ENCODE measurements at places on chromosomes 7 and 10.
A peak's percentile ranks its signal among the peaks of the same experiment; 100 is the strongest.

DNA sequence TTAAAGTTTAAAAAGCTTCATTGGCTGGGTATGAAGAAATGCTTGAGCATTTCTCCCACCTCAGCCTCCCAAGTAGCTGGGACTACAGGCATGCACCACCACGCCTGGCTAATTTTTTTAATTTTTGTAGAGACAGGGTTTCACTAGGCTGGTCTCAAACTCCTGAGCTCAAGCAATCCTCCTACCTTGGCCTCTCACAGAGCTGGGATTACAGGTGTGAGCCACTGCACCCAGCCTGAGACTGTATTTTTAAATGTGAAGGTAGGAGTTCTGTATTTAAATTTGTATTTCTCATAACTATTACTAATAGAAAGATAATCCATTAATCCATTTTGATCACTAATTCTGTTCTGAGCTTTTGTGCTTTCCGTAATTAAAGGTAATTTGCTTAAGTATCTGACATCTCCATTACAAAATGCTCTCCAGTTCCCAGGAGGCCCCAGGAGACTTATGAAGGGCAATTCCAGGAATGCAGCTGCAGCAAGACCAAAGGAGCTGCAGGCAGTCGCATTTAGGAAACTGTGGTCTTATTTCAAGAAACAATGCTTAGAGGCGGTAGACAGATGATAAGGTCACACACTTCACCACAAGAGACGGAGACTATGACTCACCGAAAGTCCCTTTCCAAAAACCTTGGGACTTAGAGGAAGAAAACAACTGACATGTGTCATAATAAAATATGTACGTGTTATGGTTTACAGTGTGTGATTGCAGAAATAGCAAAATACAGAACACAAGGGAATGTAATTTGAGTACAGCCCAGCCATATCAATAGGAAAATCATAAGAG is 23.3 kb downstream of the YAE1 start:
- H3K27ac ChIP-seq, result no peak overlapping the region
- no peaks in the 10 kb centered on the region for H3K36me3 ChIP-seq
- no peak for DNase-seq
- H3K4me1 ChIP-seq, result peaks cover 7% of the 10 kb centered on the region

DNA sequence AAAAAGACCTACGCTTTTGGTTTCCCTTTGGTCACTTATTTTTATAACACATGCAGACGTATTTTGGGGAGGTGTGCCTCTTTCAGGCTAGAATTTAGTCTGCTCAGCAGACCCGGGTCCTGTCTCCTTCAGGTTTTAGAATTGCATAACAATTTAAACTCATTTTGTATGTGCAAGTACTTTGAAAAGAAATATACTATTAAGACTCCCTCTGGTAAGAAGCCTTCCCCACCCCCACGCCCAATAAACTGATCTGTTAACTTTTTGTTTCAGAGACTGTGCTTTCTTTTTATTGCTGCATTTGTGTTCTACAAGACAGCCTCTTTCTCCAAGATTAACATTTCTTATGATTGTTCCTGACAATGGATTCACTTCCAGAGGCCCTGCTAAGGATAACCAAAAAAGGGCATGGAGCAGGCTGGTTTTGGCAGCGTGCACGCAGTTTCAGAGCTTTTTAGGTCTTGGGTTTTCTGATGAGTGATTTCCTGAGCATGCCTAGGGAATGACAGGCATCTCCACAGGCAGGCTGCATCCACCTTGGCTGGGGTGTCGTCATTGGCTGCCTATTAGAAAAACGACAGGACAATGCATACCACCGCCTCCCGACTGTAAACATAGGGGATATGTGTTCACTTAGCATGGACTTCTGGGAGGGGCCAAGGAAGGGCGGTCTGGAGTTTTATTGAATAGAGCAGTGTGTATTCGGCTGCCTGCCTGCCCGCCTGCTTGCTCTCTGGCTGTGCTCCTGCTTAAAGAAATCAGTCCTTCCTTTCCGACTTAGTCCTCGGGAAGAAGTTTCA is at the start of gene CALD1:
TSS of gene CALD1 (plus strand) at position 694 of the 800 bp plus-strand sequence. CDS start 88,100 bp downstream, outside the sequence.
- H3K27ac ChIP-seq, result peak within 1 kb of the TSS; percentile 92
- H3K4me1 ChIP-seq, result peaks cover 41% of the 10 kb centered on the region
- no peaks in the 10 kb centered on the region for H3K36me3 ChIP-seq
- DNase-seq, result peak; percentile 93
- no peaks in the 10 kb centered on the region for H3K27me3 ChIP-seq
- peak within 1 kb of the TSS; percentile 62 for H3K4me3 ChIP-seq

DNA sequence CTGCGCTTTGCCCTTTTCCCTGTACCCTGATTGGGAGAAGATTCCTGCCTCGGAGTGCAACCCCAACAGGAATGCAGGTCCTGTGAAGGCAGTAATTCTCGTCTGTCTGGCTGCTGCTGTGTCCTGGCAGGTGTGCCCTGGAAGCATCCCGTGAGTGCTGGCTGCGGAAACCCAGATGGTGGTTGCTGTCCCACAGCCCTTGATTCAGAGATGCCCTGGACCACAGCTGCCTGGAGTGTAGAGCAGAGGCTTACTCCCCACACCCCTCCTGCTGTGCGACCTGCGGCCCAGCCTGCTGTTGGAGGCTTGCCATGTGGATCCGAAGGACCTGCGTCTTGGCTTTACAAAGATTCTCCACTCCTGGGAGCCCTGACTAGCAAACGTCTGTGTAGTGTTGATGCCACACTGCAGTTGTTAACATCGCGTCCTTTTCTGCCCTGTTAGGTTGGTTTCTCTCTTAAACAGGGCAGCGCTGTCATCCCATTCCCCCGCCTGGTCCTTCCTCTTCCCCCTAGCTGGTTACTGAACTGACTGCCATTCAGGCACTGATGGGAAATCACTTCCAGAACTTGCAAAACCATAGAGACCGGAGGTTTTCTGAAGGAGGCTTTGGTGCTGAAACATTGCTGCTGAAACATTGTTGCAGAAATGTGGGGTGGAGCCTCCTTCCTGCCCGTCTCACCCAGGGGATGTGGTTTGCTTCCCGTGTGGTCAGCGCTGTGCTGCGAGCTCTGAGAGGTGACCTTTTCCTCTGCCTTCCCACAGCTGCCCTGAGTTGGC is 53.3 kb downstream of the DNAJB6 start:
- peaks cover 18% of the 10 kb centered on the region for H3K36me3 ChIP-seq
- no peak for DNase-seq

- H3K4me1 ChIP-seq, result no peaks in the 10 kb centered on the region
- no peak for DNase-seq
- no peak overlapping the region for H3K4me3 ChIP-seq
- no peaks in the 10 kb centered on the region for H3K27me3 ChIP-seq
Measured at GRCh38 chr7:141231018-141231792, 157.3 kb downstream of the TMEM178B start.

GRCh38 chr7:28955718-28956607 is 2.2 kb downstream of the TRIL start:
- DNase-seq, result peak; percentile 86
- H3K27ac ChIP-seq, result peak overlapping the region; percentile 84
- H3K27me3 ChIP-seq, result no peaks in the 10 kb centered on the region
- H3K4me1 ChIP-seq, result peaks cover 56% of the 10 kb centered on the region
- no peaks in the 10 kb centered on the region for H3K36me3 ChIP-seq

- H3K27me3 ChIP-seq, result no peaks in the 10 kb centered on the region
- no peak for DNase-seq
Measured at GRCh38 chr10:86498598-86498997, 23.0 kb downstream of the WAPL start.

All from vagina (tissue), 2 donors.